Thyroid gland (tissue), 4 donors: ENCODE measurements at places on chromosomes 6 and 20. TPM values are rescaled to one million over a fixed set of nuclear protein-coding genes. Genes with fewer than 3 reads are reported as not detected.
A peak's percentile ranks its signal among the peaks of the same experiment; 100 is the strongest.

- no peaks in the 10 kb centered on the region for H3K27me3 ChIP-seq
- no peaks in the 10 kb centered on the region for H3K4me1 ChIP-seq
Measured at GRCh38 chr6:145245119-145245518, 490.2 kb downstream of the EPM2A start.

DNA sequence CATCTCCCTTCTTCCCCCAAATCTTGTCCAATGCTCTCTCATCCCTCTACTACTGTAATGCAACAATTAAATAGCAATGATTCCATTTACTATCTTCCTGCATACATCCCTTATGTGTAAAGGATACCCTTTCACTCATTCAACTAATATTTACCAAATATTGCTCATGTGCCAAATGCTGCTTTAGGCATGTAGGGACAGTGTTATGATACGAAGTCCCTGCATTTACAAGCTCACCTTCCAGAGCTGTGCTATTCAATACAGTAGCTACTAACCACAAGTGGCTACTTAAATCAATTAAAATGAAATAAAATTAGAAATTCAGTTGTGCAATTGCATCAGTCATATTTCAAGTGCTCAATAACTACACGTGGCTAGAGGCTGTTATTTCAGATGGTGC lies 41.1 kb downstream of the GMDS start:
- no peak overlapping the region for H3K27ac ChIP-seq
- H3K4me3 ChIP-seq, result no peak overlapping the region
- DNase-seq, result no peak
- H3K36me3 ChIP-seq, result no peaks in the 10 kb centered on the region
- no peaks in the 10 kb centered on the region for H3K27me3 ChIP-seq

- no peak overlapping the region for H3K4me3 ChIP-seq
- no peak overlapping the region for H3K27ac ChIP-seq
- H3K36me3 ChIP-seq, result no peaks in the 10 kb centered on the region
- no peaks in the 10 kb centered on the region for H3K4me1 ChIP-seq
- no peak for DNase-seq
- H3K27me3 ChIP-seq, result no peaks in the 10 kb centered on the region
Measured at GRCh38 chr6:90173262-90173925, 123.2 kb downstream of the BACH2 start.

- no peaks in the 10 kb centered on the region for H3K27me3 ChIP-seq
- no peak for DNase-seq
Measured at GRCh38 chr6:53359843-53360092, 11.0 kb upstream of the ELOVL5 start.

DNA sequence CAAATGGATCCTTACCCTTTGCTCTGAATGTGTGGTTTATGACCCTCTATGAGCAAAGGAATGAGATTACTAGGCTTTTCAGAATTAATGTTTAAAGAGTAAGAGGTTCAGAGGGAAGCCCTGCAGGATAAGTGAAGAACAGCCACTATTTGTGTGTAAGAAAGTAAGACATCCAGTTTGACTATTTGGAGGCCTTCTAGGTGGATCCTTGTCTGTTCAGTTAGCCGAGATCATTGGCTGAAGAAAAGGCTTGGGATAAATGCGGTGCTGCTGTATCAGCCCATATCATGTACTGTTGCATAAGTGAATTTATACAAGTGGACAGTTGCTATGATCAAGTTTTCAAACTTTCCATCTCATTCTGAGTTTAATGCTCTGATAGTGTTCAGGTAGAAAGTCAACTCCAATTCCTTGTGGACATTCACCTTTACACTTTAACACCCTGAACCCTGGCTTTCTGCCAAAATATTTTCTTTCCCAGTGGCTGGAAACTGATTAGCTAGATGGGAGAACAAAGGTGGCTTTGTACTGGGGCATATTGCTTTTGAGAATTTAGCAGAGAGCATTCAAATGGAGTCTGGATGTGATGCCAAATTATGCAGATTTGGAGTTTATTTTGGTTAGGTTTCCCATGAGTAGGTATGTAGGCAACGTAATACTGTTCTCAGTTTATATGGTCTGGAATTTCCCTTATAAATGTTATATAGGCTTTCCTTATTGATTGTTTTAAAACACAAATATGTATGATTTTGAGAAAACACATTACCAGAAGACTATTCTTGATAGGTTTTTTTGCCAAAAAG lies 15.0 kb downstream of the PARD6B start:
- peak overlapping the region; percentile 39 for H3K27ac ChIP-seq
- H3K36me3 ChIP-seq, result no peaks in the 10 kb centered on the region
- H3K4me1 ChIP-seq, result peaks cover 33% of the 10 kb centered on the region
- no peaks in the 10 kb centered on the region for H3K27me3 ChIP-seq

DNA sequence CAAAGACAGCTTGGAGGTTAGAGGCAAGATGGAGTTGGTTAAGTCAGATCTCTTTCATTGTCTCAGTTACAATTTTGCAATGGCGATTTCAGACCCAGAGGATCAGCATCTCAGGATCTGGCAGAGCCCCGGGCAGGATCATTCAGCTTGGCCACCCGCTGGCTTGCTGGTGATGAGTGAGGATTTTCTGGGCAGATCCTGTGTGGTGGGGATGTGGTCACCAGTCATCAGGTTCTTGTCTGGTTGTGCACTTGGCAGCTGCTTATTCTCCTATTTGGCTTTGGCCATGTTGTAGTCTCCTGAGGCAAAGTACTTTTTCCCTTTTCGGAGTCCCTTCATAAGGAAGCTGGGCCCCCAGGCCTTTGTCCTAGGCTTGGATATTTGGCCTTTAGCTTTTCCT lies 953.9 kb downstream of the KIF16B start:
- DNase-seq, result no peak
- H3K4me1 ChIP-seq, result no peaks in the 10 kb centered on the region
- no peaks in the 10 kb centered on the region for H3K27me3 ChIP-seq
- no peak overlapping the region for H3K27ac ChIP-seq

- peaks cover 25% of the 10 kb centered on the region for H3K4me1 ChIP-seq
- no peak for DNase-seq
- H3K4me3 ChIP-seq, result no peak overlapping the region
- peaks cover 5% of the 10 kb centered on the region for H3K36me3 ChIP-seq
- H3K27me3 ChIP-seq, result no peaks in the 10 kb centered on the region
Measured at GRCh38 chr6:53520320-53520928, 24.5 kb downstream of the GCLC start.

The PAX1 gene
- 0.81 TPM for total RNA-seq

The MAFB gene
- total RNA-seq, result 34.4 TPM
